Urothelium cell line (cell line): ENCODE measurements at places on chromosomes 2 and 18.

- no peak for DNase-seq
These were observed 10.5 kb downstream of the CAPN10 start for GRCh38 chr2:240597054-240597418.

DNA sequence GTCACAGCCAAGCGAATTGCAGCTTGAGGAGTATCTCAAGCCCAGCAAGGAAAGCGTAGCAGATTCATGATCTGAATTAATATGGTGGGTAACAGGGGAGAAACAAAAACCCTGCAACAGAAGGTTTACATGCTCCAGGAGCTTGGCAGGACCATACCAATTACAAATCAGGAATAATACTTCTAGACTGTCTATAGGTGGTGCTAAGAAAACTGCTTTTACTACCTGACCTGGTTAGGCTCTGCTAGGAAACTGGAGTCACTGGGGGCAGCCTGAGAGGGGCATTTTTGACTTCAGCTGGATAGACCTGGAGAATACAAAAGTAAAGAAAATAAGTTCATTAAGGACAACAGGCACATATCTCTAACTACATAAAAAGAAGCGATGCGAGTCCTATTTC, 24.6 kb upstream of the SPOPL start:
- DNase-seq, result no peak

DNA sequence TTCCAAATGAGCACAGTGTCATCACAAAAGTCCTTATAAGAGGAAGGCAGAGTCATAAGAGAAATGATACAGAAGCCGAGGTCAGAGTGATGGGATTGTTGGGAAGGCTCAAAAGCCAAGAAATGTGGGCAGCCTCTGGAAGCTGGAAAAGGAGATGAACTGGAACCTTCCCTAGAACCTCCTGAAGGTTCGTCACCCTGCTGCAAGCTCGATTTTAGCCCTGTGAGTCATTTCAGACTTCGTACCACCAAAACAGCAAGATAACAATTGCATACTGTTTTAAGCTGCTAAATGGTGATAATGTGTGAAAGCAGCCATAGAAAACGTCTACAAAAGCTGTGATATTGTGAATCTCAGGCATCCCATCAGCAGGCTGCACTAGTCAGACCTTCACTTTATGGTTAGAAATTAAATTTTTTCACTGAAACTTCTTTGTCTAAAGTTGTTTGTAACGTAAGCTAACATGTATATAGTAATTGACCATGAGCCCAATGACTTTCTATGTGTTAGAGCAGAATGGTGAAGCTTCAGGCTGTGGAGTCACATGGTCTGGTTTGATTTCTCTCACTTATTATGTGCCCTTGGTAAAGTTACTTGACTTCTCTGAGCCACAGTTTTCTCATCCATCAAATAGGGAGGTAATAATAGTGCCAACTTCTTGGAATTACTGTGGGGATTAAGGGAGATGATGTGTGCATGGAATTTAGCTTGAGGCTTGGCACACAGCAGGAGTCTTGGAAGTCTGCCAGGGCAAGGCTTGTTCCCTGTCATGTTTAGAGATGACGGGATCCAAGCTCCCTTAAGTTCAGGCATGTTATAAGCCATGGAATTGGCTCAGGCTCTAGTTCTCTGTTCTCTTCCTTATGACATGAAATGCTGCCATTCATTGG, 132.0 kb upstream of the CCDC195 start:
- DNase-seq, result peak; percentile 73

DNA sequence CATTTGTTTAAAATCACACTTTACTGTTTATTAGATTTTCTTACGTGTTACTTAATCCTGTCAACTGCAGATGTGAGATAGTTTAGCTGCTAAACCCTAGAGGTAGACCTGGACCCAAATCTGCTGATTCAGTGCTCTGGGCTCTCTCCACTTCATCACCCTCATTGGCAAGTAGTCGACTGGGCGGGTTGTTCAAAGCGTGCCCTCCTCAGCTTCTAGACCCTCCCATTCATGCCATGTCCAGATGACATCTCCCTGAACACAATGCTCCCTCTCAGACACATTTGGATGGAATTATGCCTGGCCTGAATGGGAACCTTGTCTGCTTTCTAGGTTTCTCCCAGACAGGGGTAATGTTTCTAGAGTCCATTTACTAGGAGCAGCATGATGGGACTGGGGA, 43.7 kb downstream of the RPIA start:
- DNase-seq, result no peak

DNA sequence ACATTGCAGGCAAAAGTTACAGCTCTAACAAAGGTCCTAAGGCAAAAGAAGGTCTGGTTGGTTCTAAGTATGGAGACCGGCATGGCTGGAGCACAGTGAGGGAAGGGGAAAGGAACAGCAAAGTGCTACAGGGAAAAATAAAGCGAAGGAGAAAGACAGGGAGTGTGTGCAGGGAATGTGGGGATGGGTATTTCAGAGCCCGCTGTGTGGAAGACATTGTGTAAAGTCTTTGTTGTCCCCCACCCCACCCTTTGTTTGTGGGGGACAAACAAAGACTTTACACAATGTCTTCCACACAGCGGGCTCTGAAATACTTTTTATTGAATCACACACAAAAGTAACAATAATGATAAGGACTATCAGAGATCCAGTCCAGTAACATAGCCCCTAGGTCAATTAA, 28.9 kb upstream of the C2orf15 start:
- no peak for DNase-seq

- peak; percentile 91 for DNase-seq
These were observed 191.2 kb upstream of the NABP1 start for GRCh38 chr2:191486584-191487320.
